ENCODE measurements at places on chromosomes 2 and 18.

GRCh38 chr2:19299032-19299431 is 59.4 kb downstream of the OSR1 start:
- DNase-seq: no peak

DNA sequence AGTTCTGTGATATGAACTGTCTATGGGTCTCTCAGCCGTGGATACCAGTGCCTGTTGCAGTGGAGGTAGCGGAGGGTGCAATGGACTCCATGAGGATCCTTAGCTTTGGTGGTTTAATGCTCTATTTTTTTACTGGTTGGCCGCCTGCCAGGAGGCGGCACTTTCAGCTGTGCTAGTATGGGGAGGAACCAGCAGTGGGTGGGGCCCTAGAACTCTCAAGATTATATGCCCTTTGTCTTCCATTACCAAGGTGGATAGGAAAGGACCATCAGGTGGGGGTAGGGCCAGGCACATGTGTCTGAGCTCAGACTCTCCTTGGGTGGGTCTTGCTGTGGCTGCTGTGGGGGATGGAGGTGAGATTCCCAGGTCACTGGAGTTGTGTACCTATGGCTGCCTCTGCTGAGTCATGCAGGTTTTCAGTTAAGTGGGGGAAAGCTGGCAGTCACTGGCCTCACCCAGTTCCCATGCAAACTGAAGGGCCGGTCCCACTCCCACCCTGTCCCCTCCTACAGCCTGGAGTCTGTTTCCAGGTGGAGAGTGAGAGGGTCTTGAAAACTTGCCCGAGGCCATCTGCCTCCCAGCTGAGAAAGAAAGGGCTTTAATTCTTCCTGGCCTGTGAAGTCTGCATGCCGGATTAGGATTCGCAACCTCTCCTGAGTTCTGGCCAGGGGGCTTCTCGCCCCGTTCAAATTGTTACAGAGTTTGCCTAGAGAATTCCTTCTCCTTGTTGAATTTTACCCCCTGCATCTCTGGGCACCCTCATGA is 14.5 kb downstream of the KCNS3 start:
- DNase-seq: peak; percentile 8

- no peak for DNase-seq
These were observed 110.2 kb upstream of the TRIB2 start for GRCh38 chr2:12606472-12607000.

- no peak for DNase-seq
These were observed 393.9 kb upstream of the ACVR2A start for GRCh38 chr2:147450661-147451510.

- DNase-seq: no peak
These were observed 13.7 kb upstream of the RMDN2 start for GRCh38 chr2:37911296-37911873.

DNA sequence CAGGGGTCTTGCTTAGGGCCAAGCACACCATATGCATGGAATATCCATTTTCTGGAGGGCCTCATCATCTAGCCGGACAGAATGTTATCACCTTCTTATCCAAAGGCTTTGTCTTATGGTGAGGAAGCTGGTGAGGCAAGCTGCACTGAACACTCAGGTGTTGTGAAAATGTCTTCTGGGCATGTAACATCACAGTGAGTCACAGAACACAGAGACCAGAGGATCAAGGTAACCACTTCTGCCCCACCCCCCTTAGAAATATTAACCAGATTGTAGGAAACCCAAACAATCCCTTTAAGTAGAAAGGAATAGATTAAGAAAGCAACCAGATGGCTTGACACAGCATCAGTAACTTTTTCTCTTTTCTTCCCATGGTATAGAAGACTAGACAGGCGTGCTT is 51.1 kb downstream of the MYO5B start:
- DNase-seq: no peak

GRCh38 chr2:109532728-109533076 is 81.1 kb downstream of the SEPTIN10 start:
- DNase-seq: no peak

DNA sequence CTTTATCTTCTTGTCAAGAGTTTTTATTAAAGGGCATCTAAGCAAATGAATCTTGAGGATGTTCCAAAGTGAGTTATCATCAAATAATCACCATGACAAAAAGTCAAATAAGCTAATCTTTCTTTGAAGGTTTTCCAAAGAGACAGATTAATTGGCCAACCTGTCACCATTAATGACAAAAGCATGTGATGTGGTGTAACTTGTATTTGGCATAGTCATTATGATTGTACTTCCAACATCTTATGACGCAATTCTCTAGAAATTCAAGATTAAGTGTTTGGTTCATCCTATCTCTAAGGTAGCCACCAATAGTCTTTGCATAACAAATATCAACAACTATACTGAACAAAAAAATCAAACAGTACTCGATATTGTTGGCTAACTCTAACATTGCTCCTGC is 28.6 kb downstream of the RBMS1 start:
- DNase-seq: no peak

DNA sequence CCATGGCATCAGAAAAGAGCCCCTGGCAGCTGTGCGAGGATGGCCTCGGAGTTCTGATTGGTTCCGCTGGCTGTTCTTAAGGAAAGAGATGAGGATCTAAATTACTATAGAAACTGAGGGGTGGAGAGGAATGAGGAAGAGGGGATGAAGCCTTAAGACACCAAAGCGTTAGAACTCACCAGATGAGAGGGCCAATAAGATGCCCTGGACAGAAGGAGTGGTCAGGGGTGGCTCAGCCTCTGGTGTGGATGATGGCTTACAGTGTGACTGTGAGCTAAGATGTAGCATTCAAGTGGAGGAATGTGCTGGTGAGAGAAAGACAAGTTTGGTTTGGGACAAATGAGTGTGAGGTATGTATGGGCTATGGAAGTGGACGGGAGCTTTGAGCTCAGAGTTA is 97.8 kb downstream of the ZFP36L2 start:
- DNase-seq: no peak

- DNase-seq: no peak
These were observed 24.7 kb downstream of the STEAP3 start for GRCh38 chr2:119248311-119248710.

GRCh38 chr18:24369426-24369825 is 28.2 kb downstream of the OSBPL1A start:
- DNase-seq: no peak

- DNase-seq: no peak
These were observed 408.2 kb upstream of the MYT1L start for GRCh38 chr2:2739231-2739795.

DNA sequence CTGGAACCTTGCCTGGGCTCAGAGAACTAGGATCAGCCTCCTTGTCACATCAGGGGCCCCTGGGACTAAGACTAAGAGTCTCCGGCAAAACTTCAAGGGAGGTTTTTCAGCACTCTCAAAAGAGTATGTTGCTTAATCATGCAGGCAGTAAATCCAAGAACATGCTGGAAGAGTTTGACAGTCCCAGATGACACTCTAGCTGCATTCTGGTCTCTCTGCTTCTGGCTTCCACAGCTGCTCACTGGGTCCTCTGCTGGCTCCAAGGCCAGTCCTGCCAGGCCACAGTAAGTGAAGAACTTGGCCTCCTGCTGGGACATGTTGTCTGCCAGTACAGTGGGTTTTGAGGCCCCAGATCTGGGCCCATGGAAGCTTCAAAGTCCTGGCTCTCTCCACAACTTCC is 45.2 kb upstream of the IL1RL1 start:
- DNase-seq: no peak

DNA sequence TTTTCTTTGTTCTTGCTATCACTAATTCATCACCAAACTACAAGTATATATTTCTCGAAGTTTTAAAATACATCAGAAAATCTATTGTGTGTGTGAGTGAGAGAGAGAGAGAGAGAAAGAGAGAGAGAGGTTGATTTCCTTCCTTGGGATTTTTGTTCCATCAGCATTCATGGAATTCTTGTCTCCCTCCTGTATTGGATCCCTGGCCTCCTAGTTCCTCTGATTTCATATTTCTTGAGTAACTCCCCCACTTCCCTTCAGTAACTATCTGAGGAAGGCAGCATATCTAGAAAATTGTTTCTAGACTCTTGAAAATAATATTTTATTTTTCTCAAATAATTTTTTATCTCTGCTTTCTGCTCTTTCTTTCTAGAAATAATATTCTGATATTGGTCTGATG is 13.3 kb upstream of the ACTR2 start:
- DNase-seq: no peak

GRCh38 chr2:237673130-237674001 is 46.0 kb downstream of the LRRFIP1 start:
- DNase-seq: peak; percentile 79

DNA sequence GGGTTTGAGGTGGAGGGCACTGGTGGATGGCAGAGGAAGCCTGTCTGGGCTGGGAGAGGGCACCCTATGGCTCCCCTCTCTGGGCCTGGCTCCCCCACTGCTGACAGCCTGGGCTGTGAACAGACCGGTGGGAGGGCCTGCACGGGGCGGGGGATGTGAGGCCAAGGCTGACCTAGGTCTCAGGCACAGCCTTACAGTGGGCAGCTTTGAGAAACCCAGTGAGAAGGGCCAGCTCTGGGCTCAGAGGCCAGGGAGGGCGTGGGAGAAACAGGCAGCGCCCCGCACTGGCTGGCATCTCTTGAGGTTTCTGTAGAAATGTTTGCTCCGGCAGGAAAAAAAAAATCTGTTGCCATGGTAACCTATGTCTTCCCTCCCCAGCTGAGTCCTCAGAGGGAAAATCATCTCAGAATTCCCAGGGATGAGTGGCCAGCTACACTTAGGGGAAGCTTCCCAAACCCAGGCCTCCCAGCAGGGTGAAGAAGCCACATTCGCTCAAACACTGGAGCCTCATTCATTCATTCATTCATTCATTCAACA is 71.7 kb upstream of the TAF1B start:
- no peak for DNase-seq

DNA sequence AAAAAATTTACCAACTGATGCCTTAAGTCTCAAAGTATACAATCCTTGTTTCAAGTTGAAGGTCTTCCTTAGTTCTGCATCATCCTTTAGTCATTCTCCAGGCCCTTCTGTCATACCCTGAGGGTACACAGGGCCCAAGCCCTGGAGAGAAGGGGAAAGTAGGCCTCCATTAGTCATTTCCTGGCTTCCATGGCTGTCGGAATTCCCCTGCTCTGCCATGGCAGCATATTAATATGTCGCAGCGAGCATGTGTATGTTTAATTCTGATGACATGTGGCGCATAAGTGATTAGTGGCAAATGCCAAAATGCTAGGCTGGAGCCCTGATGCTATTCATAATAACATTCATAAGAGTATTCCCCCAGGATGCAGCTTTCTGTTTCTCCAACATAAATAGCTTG is 22.1 kb downstream of the GPR39 start:
- no peak for DNase-seq

- no peak for DNase-seq
These were observed 94.7 kb downstream of the BIN1 start for GRCh38 chr2:127012215-127012614.

- no peak for DNase-seq
These were observed 75.5 kb upstream of the ZNF532 start for GRCh38 chr18:58788971-58789875.

GRCh38 chr18:56167366-56167765 is 471.0 kb downstream of the TXNL1 start:
- no peak for DNase-seq

DNA sequence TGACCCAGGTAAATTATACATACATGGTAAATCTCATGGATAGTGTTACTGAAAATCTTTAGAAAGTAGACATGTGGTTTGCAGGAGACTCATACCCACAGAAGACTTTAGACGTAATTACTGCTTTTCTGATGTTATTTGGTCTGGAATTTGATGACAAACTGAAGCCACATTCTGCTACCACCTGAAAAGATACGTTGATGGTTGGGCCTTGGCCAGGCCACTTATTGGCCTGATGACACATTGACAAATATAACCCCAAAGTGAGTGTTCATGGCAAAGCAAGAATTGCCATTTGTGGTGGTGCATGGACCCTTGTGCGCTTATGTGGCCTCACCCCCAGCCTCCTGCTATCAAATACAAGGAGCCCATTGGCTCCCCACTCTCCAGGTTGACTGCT is 155.6 kb downstream of the METTL4 start:
- no peak for DNase-seq
